ENCODE measurements at places on chromosomes 7 and 10.

- no peak for DNase-seq
Observed at GRCh38 chr7:26584326-26584725, 280.1 kb downstream of the SKAP2 start.

- DNase-seq, result no peak
Observed at GRCh38 chr7:132551439-132551838, 24.8 kb downstream of the PLXNA4 start.

- no peak for DNase-seq
Observed at GRCh38 chr7:150314639-150315239, 8.4 kb upstream of the LRRC61 start.

DNA sequence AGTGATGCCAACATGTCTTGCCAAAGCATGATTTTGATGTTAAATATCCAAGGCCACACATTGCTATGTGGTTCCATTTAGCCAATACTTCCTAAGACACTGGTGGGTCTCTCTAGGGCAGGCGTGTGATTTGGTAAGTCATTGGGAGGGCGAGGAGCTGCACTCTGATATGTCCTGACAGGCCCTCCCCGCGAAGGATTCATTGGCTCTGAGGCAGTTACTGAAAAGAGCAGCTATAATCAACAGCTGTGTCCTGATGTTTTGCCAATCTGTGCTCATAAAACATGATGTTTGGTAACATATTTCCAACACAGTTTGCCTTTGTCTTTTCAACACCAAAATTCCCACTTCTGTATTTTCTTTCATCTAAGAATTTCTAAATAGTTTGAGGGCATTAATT is 646.7 kb downstream of the PARD3 start:
- DNase-seq, result no peak

DNA sequence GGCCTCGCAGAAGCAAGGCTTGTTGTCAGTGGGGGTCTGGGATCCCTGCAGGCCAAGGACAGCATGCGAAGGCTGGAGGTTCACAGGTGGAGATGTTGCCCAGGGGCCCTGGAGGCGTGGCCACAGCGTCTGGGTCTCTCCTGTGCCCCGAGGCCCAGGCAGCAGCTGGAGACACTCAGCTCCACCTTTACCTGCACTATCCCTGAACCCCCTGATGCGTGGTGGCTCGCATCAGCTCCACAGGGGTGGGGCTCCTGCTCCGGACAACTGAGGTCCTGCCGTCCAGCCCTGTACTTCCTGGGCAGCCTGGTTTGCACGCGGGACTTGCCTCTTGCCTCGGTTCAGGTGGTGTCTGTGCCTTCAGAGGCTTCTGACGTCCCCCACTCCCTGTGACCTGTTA is 54.6 kb upstream of the ZNF32 start:
- DNase-seq, result no peak

GRCh38 chr10:88652616-88653015 is 11.6 kb upstream of the LIPF start:
- no peak for DNase-seq

DNA sequence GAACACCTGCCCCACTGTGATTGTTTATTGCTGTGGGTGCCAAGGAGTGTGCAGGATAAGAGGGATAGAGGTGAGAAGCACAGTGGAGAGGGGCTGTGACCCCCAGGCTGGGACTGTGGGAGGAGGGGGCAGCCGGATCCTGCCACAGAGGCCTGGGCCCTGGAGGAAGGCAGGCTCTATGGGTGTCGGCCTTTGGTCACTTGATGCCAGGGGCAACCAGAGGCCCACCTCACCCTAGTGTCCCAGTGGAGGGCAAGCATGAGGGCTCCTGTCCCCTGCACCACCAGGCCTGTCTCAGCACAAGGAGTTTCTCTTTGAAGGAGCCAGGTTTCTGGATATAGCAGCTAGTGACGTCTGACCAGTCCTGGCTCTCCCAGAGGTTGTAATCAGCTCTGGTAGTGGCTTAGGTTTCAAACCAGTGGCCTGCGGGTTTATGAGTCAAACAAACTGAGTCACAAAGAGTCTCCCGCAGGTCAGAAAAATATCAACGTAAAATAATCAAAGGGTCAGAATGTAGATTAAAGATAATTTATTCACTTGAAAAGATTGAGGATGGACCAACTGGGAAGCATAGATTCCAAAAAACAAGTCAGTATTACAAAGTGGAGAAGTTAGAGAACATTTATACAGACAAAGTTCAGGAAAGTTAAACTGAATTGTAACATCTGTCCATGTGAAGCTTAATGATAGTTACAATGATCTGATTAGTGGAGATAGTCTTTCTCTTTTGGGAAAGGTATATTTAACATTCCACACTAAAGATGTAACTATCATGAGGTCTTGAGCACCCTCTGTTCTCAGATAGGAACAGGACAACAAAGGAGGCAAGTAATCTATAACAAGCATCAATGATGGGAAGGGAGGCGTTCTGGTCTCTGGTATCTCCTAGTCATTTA is 37.2 kb upstream of the ZNF488 start:
- no peak for DNase-seq

- no peak for DNase-seq
Observed at GRCh38 chr10:63593576-63593975, 72.4 kb downstream of the REEP3 start.

DNA sequence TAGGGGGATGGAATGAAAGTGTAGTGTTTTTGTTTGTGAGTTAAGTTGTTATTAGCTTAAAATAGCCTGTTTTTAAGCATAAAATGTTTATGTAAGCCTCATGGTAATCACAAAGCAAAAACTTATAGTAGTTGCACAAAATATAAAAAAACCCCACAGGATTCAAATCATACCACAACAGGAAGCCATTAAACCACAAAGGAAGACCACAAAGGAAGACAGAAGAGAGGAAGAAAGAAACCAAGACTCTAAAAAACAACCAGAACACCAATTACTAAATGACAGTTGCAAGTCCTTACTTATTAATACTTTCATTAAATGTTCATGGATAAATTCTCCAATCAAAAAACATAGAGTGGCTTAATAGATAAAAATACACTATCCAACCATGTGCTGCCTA is 63.6 kb downstream of the ANKRD7 start:
- no peak for DNase-seq

DNA sequence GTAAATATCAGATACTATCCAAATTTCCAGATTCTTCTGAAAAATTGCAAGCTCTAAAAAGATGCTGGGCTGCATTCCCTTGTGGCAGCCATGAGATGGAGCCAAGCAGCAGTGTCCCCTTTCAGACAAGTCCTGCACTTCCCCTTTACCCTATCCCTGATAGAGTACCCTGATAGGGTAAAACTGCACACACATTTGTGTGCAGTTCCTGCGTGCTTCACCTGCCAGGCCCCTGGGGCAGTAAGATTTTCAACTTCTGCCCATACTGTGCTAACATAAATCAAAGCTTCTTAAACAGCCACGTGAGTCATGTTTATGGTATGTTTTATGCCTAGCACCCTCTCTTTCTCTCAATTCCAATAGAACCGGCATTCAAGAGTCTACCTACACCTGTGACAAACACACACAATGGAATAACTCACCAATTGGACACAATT is 52.2 kb downstream of the IFIT5 start:
- no peak for DNase-seq

DNA sequence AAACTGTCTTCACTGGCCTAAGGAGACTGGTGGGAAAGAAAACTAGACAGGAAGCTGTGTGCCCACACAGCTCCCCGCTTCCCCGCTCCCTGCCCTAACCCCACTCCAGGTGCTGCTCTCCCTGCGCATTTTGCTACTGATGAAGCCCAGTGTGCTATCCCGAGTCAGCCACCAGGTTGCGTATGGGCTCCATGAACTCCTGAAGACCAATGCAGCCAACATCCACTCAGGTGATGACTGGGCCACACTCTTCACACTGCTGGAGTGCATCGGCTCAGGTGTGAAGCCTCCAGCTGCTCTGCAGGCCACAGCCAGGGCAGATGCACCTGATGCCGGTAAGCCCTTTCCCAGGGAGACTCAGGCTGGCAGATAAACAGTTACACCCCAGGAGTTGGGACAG is 20.3 kb upstream of the NFKB2 start:
- DNase-seq, result no peak

DNA sequence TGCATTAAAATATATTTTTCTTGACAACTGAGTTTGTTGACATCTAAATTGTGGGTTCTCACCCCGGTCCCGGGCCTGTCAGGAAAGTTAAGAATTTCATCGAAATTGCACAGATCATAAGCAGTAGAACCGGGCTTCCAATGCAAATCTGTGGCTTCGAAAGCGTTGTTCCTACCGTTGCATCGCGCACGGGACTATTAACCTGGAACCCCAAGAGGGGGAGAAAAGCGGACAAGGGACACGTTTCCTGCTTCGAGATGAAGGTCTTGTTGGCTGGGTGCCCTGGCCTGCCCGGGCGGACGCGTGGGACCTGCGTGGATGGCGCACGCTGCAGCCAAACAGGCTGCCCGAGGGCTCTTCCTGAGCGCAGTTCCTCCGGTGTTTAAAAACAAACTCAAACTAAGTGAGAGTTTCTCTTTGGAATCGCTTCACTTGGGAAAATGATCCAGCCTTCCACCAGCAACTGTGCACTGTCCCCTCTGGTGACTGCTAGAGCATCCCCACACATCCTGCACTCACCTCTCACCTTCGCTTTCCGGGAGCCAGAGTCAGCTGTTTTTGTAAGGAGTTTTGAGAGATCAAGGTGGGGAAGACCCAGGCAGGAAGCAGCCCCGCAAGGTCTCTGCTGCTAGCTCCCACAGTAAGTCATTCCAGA is 5.1 kb upstream of the TBX20 start:
- no peak for DNase-seq

DNA sequence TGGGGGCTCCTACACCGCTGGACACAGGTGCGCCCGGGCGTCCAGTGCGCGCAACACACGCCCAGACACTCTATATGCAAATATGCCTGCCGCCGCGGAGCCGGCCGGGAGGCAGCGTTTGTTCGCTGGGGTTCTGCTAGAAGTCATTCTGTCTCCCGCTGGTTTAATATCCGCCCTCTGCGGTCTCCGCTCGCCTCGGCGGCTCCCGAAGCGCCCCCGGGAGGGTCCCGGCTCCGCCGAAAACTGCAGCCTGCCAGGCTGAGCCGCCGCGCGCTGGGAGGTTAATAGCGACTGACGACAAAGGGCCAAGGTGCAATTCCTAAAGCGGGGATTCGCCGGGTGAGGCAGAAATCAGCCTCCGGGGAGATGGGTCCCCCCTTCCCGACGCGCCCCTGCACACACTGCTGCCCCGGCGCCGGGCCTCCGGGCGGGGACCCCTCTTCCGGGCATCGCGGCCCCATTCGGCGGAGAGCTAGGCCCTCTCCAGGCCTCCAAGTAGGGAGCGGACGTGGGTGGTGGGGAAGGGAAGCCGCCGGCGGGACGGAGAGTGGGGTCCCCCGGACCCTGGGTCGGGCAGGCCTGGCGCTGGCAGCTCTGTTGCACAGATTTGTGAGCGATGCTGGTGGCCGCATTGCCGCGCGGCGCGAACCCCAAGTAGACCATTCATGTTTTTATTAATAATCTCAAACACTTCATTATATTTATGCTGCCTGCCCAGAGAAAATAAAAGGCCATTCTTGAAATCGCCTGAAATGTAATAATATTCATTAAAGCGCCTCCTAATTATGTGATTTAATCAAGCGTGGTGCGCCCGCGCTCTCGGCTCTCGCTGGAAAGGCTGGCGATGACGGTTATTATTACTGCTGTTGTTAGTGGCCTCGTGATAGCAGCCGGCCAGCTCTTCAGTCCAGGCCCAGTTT is 9.1 kb downstream of the EN2 start:
- no peak for DNase-seq

GRCh38 chr7:8177109-8177933 is 84.6 kb downstream of the ICA1 start:
- no peak for DNase-seq

DNA sequence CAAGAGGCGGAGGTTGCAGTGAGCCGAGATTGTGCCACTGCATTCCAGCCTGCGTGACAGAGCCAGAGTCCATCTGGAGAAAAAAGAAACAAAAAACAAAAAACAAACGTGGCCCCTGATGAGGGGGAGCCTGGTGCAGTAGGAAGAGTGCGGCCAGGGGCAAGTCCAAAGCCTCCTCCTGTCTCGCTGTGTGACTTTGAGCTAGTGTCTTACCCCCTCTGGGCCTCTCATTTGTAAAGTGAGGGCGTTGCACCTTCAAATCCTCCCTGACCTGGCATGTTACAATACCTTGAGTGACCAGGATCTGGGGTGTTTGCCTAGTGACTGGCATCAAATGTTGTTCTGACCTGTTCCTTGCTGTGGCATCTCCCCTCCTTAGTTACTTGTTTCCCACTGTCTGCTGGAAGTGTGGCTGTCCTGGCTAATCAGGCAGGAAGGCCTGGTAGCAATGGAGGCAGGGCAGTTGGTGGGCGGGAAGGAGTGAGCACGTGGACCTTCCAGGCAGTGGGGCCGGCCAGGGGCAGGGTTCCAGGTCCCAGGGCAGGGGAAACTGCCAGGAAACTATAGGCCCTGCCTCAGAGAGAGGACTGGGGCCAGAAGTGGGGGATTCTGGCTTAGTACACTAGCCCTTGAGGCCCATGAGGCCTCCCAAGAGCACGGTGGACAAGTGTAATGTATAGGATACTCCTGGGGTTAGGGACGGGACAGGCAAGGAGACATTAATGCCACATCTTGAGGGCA is 24.5 kb upstream of the GOLGA7B start:
- no peak for DNase-seq

GRCh38 chr7:44045226-44046014 is 918 bp downstream of the DBNL start:
- DNase-seq, result no peak

- DNase-seq, result no peak
Observed at GRCh38 chr10:63204667-63205391, 71.7 kb downstream of the NRBF2 start.

DNA sequence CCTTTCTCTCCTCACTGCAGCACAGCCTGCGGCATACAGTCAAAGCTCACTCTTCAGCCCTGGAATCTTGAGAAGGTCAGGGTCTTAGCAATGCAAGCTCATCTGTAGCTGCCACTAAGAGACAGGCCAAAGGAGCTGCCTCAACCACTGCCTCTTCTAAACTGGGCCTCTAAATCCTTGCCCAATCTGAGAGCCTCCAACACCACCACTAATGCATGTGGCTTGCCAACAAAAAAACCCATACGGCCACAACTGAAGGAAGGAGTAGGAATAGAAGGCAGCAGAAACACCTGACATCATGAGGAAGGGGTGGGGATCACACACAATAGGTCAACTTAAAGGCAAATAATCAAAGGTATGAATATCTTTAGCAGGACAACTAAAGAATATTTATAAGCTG is 183.8 kb downstream of the SRPK2 start:
- no peak for DNase-seq

GRCh38 chr7:105068886-105069285 is 54.9 kb downstream of the KMT2E start:
- no peak for DNase-seq

- DNase-seq, result no peak
Observed at GRCh38 chr10:73032536-73032935, 64.1 kb downstream of the P4HA1 start.

DNA sequence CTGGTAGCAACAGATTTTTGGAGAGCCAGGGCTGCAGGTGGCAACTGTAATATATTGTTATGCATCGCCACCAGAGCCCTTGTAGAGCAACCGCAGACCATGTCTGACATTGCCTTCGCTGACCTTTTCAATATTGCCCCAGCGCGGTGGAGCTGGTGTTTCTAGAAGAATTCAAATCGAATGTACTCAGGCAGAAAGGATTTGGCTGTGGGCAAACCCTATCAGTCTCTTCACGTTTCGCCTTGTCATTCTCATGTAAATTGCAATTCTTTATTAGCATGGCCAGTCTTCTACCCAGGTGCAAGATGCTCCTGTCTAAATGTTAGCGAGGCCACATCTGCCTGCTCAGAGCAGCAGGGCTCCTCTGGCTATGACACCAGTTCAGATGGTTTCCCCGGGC is 490.2 kb upstream of the AUTS2 start:
- no peak for DNase-seq

GRCh38 chr7:43484678-43485395 is 98.1 kb upstream of the STK17A start:
- no peak for DNase-seq

- no peak for DNase-seq
Observed at GRCh38 chr10:22810643-22811465, 96.5 kb upstream of the PIP4K2A start.
